Right kidney (tissue), 9 donors: ENCODE measurements at places on chromosomes 16 and 17.
A peak's percentile ranks its signal among the peaks of the same experiment; 100 is the strongest.

DNA sequence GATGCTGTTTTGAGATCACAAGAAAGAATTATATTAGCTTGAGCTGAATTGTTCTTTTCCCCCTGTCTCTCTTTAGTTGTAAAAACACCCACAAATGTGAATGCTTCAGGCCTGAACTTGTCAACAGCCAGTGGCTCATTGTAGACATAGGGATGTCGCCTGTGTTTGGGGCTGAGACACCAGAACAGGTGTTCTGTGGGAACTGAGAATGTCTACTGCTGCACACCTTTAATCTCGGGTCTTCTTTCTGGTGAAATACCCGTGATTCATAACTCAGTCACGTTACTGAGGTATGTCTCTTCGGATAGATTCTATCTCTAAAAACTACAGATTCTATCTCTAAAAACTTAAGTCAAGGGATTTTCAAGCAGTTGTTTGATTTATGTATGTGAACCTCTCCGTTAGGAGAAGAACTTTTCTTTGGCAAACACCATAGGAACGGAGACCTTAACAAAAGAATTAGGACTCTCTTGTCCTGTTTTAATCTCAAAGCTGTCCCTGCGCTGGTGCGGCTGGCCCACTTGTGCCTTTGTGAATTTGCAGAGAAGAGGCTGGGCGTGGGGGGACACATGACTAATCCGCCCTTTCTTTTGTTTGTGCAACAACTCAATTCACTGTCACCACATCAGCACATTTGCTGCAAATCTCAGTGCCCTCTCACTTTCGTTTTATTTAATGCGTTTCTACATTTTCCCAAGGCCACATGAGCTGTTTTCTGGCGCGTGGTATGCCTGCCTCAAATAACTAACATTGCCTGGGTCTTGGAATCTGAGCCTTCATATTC lies 643.0 kb downstream of the MAF start:
- DNase-seq, result no peak

GRCh38 chr16:27867122-27868110 lies 196.1 kb downstream of the GSG1L start:
- DNase-seq, result no peak

DNA sequence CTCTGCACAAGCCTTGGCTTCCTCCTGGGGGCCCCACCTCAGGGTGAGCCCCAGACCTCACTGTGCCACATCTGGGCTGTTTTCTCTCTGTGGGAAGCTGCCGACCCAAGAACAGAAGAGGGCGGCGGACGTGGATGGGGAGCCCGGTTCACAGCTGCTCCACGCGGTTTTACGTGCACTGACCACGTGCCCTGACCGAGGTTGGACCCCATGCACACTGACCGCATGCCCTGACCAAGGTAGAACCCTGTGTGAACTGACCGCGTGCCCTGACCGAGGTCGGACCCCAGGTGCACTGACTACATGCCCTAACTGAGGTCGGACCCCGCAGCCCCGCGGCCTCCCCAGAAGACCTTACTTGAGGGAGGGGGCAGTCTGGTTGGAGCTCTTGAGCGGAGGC lies 19.6 kb downstream of the CEP131 start:
- no peak for DNase-seq

GRCh38 chr17:46045639-46046038 lies 46.6 kb downstream of the STH start:
- DNase-seq, result no peak

GRCh38 chr17:10790491-10791401 lies 13.2 kb downstream of the TMEM238L start:
- no peak for DNase-seq

GRCh38 chr16:56199164-56199563 lies 7.9 kb downstream of the GNAO1 start:
- DNase-seq, result no peak

DNA sequence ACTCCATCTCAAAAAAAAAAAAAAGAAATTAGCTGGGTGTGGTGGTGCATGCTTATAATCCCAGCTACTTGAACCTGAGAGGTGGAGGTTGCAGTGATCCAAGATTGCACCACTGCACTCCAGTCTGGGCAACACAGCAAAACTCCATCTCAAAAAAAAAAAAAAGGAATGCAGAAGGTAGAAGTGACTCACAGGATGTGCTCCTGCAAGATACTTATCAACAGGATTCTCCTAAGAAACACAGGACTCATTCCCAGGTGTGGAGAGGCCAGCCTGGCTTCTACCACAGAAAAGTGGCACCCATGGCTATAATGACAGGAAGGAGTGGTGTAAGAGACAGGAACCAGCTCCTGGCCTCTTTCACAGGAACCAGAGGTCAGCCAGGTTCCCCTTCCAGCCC lies 13.8 kb downstream of the ELMO3 start:
- DNase-seq, result no peak

DNA sequence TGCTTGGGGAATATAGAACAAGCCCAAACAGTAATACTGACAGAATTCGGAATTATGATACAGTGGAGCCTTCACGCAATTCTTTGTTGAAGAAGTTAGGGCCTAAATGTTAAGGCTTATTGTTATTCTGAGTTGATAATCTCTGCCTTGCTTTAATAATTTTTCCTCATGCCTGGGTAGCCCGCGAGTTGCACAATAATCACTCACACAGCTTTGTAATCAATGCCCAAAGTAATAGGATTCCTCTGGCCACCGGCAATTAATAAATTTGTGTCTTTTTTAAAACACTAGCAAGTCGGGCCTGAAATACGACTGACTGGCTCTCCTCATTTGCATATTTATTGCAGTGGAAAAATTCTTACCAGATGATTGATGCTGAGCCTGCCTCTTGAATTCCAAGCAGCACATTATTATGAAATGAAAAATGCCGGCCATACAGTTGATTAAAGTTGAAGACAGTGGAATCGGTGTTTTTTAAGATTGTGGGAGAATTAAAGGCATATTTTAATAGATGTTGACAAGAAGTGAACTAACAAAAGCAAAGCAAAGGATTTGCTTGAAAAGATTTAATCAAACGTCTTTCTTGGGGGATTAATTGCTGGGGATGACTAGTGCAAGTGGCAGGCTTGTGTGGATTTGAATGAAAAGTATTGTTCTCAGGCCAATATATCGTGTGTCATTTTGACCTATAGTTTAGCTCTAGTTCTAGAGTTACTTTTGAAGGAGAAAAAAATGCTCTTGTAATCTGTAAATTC lies 30.2 kb downstream of the AATF start:
- DNase-seq, result no peak

DNA sequence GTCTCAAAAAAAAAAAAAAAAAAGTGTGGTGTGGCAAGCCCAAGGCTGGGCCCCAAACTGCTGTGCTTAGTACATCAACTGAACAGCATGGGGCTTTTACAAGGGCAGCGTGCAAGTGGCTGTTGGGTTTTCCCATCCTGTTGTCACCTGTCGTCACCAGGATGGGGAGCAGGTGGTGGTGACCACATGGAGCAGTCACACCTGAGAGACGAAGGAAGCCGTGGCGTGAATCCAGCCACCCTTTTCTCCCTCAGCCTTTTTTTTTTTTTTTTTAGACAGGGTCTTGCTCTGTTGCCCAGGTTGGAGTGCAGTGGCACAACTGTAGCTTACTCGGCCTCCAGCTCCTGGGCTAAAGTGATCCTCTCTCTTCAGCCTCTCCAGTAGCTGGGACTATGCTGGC lies 4.1 kb upstream of the MRPL58 start:
- no peak for DNase-seq

DNA sequence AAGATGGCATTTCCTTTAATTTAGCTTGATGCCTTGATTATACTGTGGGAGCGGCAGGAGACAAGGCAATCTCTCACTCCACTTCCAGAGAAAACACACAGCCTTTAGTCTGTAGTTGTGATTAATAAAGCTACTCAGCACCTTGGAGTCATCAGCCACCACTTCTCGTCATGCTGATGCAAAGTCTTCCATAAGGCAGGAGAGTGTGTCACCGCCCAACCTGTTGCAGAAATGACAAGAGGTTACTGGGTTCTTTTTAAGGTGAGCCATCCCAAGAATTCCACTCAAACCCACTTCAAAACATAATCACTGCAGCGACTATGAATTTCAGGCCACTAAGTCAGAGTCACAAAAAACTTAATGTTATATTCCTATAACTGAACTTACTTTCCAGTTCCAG lies 223.9 kb upstream of the TOX3 start:
- DNase-seq, result no peak

- DNase-seq, result no peak
Observed at GRCh38 chr16:4987580-4988374, 29.6 kb downstream of the SEC14L5 start.

- DNase-seq, result no peak
Observed at GRCh38 chr16:68993456-68993855, 112.0 kb upstream of the HAS3 start.

DNA sequence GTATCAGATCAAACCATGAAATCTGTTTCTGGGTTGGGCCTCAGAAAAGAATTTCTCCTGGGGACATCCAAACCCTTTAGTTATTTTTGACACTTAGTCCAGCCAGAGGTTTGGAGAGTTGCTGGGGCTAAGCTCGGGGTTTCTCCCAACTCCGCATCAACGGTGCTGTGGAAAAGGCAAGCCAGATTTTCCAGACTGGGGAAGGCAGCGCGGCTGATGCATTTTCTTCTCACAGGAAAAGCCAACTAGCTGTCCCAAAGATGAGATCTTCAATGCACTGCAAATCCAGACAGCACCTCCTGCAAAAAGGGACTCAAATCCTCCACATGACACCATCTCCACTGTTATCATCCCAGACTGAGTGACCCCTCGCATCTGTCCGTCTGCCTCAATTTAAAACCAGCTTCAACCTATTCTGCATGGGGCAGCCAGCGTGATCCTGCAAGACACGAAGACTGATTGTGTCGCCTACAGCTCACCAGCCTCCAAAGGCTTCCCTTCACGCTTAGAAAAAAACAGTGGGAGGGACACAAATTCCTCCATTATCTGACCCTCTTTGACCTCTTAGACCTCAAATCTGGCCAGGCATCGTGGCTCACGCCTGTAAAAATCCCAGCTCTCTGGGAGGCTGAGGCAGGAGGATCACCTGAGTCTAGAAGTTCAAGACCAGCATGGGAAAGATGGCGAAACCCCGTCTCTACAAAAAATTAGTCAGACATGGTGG lies 62.0 kb downstream of the GAS7 start:
- no peak for DNase-seq

DNA sequence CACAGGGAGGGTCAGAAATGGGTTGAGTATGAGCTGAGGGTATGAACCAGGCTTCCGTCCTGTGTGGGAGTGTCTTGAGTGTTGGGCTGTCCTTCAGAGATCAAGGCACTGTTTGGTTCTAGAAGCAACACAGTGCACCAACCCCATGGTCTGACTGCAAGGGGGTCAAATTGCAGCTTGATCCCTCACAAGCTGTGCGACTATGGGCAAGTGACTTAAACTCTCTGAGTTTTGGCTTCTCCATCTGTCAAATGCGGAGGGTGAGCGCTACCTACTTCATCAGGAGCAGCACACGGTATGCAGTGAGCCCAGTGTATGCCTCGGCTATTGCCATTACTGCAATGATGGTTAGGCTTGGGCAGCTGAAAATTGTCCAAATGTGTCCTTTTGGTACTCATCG lies 21.0 kb downstream of the SEC14L5 start:
- no peak for DNase-seq

- no peak for DNase-seq
Observed at GRCh38 chr17:35238821-35239220, 4.1 kb upstream of the SLFN5 start.

GRCh38 chr17:992933-993332 lies 4.0 kb upstream of the TIMM22 start:
- DNase-seq, result no peak

DNA sequence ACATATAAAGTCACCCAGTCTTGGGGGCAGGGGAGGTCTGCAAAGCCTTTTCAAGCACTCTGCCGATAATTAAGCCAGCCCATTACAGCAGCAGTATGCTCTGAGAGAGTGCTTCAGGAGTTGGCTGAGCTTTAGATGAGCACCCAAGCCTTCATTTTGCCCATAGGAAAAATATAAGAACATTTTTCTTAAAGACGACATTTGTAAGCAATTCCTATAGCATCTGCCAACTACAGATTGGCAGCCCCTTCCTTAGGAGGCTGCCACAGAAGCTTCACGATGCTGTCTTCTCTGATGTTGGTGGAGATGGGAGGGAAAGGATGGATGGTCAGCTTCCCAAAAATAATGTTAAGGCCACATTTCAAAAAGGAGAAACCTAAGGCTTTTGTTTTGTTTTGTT lies 367.5 kb downstream of the XYLT1 start:
- no peak for DNase-seq

GRCh38 chr17:14245002-14245401 lies 8.3 kb upstream of the CDRT15 start:
- no peak for DNase-seq

GRCh38 chr16:77657016-77657415 lies 65.3 kb upstream of the NUDT7 start:
- no peak for DNase-seq

DNA sequence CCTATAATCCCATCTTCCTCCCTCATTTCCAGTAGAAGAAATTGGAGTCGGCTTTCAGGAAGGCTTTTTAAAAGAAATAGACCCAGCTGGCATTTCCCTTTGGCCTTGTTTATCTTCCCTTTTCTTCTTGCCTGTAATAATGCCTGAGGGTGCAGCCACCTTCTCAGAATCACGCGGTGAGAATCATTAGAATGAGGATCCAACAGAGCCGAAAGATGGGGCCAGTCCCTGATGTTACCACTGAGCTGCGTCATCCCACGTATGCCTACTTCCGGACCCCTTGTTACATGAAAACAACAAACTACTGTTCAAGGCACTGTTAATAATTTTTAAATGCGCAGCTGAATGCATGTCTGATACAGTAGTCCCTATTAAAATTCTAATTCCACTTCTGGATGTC lies 24.1 kb downstream of the SDR42E1 start:
- DNase-seq, result no peak

DNA sequence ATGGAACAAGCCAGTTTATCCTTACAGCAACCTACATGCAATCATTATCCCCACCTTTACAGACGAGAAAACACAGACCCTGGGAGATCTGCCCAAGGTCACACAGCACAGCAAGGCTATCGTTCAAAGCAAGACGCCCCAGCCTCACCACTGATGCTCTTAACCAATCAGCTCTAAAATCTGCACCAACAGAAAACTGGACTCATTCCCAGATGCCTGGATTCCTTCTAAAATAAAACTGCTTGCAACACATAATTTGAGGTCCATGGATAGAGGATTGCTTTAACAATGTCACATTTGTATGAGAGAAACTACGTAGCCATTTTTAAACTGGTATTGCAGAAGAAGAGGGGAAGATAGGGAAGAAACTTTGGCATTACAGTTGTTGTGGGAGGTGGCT lies 6.8 kb downstream of the COTL1 start:
- no peak for DNase-seq

DNA sequence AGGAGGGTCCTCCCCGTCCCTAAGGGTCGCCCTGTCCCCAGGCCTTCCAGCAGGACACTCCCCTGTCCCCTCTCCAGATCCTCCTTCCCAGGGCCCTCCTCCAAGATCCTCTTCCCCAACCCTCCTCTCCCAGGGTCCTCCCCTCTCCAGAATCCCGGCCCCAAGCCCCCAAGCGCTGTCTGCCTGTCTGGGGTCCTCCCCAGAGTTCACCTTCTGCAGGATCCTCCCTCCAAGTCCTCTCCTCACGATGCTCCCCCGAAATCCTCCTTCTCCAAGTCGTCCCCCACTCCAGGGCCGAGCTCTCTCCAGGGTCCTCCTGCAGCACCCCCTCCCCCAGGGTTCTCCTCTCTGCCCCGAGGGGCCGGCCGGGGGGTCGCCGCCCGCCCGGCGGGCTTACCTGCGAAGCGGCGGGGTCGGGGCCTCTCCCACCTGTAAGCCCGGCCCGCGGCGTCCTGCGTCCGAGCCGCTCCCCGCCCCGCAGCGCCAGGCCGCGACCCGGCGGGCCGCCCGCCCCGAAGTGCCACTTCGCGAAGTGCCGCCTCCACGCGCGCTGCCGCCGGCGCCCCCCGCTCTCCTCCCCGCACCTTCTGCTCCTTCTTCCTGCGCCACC lies 678 bp upstream of the BAIAP2 start:
- DNase-seq, result peak; percentile 76

- no peak for DNase-seq
Observed at GRCh38 chr17:43627653-43628052, 34.1 kb downstream of the MEOX1 start.
